ENCODE measurements at places on chromosomes 13 and 19.

- DNase-seq, result no peak
These were observed 90.4 kb downstream of the FGF14 start for GRCh38 chr13:102311419-102311796.

DNA sequence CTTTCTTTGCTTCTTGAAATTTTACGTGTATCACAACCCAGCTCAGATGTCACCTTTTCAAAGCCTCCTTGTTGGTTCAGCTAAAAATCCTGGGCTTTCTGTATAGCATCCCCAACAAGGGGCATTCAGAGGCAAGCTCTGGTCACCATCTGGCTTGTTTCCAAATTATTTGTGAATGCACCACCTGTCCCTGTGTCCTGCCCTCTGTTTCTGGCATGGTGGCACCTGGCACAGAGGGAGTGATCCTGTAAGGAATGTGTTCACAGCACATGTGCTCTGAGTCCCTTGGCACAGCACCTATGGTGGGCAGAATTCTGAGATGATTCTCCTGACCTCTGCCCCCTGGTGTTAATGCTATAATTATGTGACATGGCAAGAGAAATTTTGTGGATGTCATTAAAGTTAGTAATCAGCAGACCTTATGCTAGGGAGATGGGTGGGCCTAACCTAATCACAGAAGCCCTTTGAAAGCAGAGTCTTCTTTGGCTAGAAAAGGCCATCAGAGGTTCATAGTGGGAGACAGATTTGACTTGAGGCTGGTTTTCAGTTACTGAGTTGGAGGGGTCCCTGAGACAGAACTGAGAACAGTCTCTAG, 76.3 kb downstream of the ZNF429 start:
- DNase-seq, result peak; percentile 40

DNA sequence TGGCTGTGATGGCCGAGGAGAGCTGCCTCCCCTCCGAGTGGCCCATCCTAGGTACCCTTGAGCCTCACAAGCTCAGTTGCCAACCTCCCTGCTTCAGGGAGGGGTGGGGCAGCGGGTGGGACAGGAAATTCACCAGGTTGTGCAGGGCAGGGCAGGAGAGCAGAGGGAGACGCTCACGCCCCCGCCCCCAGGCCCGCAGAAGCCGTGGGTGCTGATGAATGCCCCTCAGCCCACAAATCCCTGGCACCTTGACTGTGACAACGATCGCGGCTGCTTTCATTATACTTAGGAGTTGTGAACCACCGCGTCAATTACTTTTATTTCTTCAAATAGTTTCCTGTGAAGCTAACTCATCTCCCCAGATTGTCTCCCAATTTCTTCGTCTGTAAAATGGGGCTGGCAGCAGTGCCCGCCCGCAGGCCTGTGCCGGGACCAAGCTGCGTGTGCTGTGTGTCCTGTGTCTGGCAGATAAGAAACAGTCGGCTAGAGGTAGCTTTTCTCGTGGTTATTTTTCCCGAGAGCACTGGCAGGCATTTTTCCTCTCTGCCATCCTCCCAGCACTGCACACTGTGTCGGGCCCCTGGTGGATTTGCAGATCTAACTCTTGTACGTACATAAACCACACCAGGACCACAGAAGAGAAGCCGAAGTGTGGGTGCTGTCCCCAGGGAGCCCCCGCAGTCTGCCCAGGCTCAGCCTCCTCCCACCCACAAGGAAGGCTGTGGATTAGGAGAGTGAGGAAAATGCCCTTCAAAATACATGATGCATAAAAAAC, 7.9 kb upstream of the RASA3 start:
- peak; percentile 92 for DNase-seq

DNA sequence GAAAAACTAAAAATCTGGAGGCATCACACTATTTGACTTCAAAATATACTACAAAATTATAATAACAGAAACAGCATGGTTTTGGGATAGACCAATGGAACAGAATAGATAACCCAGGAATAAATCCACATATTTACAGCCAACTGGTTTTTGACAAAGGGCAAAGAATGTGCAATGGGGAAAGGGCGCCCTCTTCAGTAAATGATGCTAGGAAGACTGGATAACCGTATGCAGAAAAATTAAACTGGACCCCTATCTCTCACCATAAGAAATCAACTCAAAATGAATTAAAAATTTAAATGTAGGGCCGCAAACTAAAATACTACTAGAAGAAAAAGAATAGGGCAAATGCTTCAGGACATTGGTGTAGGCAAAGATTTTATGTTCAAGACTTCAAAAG, 440.5 kb upstream of the SGCG start:
- no peak for DNase-seq

- peak; percentile 75 for DNase-seq
These were observed 49.3 kb upstream of the GPR183 start for GRCh38 chr13:99356262-99357091.

GRCh38 chr13:42305503-42305902, 33.6 kb downstream of the AKAP11 start:
- DNase-seq, result no peak

DNA sequence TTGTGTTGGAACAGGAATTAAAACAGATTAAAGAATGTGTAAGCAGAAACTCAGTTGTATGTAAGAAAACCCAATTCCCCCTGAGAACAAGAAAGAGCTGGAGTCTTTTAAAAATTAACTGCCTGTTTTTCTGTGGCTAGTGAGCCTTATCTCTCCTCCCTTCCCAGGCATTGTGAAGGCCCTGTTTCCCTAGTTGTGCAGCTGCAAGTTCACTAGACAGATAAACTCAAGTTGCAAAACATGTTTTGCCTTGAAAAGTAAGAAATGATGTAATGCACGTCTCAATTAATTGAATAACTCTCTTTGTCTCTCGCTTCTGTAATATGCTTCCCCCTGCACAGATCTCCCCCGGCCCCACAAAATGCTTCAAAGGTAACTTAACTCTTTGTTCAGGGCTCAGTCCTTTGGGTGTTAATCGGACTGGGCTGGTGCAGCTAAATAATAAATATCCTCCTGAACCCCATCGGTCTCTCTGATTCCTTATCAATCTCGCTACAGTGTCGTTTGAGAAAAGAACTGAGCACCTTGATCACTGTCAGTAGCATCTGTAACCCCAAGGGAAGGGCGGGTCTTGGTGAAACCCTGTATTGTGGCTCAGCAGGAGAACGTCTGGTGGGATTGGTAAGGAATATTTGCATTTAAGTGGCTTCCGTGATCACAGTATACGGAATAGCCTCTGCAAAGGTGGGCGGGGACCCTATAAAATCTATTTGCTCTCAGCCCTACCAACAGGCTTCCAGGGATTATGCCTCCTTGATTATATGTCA, 1.6 kb upstream of the ZNF556 start:
- DNase-seq, result peak; percentile 78

DNA sequence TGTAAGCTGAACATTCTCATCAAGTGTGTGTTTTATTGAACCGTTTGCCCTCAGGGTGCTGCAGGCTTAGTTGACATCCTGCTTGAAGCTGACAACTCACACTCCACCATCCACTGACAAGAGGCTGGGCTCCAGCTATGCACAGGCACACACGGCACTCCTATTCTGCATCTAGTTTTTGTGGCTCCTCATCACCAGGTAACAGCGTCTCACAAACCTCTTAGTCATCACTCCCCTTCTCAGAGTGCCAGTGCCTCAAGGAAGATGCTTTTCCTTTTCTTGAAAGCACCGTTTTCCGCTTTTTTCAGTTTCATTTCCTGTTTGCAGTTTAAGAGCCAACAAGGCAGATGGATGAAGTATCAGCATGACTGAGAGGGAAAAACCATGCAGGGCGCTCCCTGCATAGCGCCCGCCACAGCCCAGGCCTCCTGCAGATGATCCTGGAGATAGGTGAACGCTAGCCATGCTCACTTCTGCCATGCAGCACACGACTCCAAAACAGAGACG, 491.2 kb downstream of the COG6 start:
- no peak for DNase-seq

DNA sequence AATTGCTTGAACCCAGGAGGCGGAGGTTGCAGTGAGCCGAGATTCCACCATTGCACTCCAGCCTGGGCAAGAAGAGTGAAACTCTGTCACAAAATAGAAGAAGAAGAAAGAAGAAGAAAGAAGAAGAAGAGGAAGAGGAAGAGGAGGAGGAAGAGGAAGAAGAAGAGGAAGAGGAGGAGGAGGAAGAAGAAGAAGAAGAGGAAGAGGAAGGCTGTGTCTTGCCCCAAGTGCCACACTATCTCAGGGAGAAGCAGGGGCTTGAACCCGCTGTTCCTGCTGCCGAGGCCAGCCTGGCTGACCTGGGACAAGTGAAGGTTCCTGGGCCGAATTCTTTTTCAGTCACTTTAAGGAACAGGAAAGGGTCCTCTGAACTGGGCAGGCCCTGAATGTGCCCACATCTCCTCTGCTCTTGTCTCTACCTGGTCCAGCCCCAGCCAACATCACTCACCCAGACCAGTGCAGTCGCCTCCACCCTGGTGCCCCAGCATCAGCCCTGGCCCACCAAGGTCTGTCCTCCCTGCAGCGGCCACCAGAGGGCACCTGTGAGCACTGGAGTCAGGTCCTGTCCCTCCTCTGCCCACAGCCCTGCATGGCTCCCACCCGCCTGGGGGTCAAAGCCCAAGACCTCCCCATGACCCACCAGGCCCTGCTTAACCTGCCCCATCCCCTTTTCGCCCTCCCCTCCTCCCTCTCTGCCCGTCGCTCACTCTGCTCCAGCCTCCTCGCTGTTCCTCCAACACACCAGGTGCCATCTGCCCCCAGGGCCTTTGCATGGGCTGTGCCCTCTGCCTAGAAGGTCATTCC, 20.0 kb downstream of the TICAM1 start:
- peak; percentile 72 for DNase-seq

GRCh38 chr19:45526971-45527370, 19.7 kb downstream of the VASP start:
- DNase-seq, result no peak

GRCh38 chr13:73975767-73976166, 158.4 kb downstream of the KLF12 start:
- no peak for DNase-seq

DNA sequence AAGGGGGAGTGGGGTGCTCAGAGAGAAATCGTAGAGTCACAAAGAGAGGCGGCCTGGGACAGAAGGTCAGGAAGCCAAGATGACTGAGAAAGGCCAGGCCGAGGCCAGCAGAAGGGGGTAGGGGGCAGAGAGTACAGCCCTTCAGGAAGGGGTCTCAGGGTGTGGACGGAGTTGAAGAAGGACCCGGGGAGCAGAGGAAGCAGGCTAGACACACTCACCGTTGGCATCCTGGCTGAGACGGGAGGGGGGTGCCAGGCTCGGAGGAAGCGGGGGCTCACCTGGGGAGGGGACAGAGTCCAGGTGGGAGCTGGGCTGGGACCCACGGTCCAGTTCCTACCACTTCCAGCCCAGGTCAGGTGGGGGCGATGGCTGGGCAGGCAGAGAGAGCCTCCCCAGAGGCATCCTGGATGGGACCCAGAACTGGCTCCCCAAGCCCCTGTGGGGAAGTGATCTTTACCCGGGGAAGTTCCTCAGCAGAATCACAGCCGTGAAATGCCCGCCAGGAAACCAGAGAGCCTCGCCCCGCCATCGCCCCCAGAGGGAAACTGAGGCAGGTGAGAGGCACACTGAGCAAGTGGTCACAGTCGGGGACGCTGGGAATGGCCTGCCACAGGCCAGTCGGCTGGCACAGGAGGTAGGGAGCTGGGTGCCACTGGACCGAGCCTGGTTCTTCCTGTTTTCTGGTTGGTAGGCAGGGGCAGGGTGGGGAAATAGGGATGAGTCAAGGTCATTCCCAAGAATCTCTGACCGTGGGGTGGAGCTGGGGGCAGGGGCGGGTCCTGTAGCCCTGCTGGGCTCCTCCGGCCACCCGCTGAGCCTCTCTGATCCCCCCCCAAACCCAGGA, 1.4 kb downstream of the MATK start:
- no peak for DNase-seq

GRCh38 chr19:44968118-44968517, 12.9 kb downstream of the CLPTM1 start:
- DNase-seq, result no peak

- no peak for DNase-seq
These were observed 426.1 kb upstream of the KLF12 start for GRCh38 chr13:74560325-74560724.

DNA sequence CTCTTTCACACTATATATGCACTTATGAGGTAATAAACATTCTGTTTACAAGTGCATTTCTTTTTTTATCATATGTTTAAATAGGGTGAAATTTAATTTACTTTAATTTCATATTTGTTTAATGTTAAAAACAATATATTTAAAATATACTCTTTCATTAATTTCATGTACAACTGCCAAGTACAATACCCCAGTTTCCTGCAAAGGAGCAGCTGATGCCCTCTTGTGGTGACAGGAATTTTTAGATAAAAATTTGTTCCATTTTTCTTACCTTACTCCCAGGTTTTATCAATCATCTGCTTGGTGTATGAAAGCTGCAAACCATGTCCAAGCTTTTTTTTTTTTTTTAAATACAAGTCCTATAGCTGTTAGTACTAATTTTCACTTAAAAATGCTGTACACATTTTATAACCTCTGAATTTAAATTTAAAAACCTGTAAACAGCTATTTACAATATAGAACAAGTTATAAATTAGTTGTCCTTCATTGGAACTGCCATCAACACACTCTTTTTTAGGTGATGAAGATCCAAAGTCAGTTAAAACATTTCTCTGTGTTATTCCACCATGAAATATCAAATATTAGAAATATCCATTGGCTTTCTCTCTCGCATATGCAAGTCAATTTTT, 4.9 kb downstream of the PCDH20 start:
- peak; percentile 20 for DNase-seq

DNA sequence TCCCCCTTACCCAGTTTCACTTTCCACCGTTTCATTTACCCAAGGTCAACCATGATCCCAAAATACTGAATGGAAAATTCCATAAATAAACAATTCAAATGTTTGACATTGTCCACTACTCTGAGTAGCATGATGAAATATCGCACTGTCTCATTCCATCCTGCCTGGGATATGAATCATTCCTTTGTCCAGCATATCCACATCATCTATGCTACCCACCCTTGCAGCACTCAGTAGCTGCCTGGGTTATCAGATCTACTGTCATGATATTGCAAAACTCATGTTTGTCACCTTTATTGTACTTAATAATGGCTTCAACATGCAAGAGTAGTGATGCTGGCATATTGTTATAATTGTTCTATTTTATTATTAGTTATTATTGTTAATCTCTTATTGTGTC, 263.9 kb upstream of the NBEA start:
- DNase-seq, result no peak

DNA sequence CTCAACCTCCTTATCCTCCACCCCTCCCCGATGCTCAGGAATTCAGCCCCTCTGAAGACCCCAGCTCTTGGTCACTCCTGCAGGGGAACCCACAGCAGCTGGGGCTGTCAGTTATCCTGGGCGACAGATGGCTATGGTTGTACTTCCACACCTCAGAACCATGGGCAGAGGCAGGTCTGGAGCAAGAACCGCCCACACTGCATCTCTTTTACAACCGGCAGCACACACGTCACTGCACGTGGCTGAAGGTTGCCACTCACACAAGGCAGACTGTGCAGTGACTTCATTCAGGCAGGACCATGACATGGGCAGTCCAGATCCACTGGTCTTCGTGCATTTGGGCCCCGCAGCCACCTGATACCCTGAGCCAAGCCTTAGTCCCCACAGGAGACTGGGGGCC, 21.5 kb upstream of the SDHAF1 start:
- DNase-seq, result no peak

GRCh38 chr13:37026771-37027170, 26.2 kb downstream of the EXOSC8 start:
- no peak for DNase-seq

GRCh38 chr19:5838353-5839064, 993 bp downstream of the FUT6 start:
- DNase-seq, result no peak

GRCh38 chr13:25232937-25233515, 54.3 kb downstream of the MTMR6 start:
- DNase-seq, result peak; percentile 68

Measured in hematopoietic multipotent progenitor cell treated with erythropoietin and hydrocortisone succinate and interleukin-3 and kit ligand, for 8 days (in vitro differentiated cells).